ENCODE measurements at places on chromosomes 4 and X. TPM values are rescaled to one million over a fixed set of nuclear protein-coding genes. Genes with fewer than 3 reads are reported as not detected.

The LEF1 gene
- total RNA-seq: 11.0 TPM

The CFAP47 gene
- total RNA-seq: 2.2 TPM

The WNK3 gene
- total RNA-seq: not detected

The KDR gene
- total RNA-seq: 8.2 TPM

The POU3F4 gene
- total RNA-seq: not detected

The TCP11X2 gene
- not detected for total RNA-seq

The BEND2 gene
- total RNA-seq: not detected

The PTCHD1 gene
- total RNA-seq: 6.2 TPM

The GABRB1 gene
- total RNA-seq: not detected

The GRK4 gene
- total RNA-seq: 5.7 TPM
